ENCODE measurements at places on chromosomes 1 and 21. TPM values are rescaled to one million over a fixed set of nuclear protein-coding genes. Genes with fewer than 3 reads are reported as not detected.
A peak's percentile ranks its signal among the peaks of the same experiment; 100 is the strongest.

SLFNL1 gene
- polyA plus RNA-seq: 0.27 TPM

ZSWIM5 gene
- polyA plus RNA-seq: 7.6 TPM

GLUL gene
- 316 TPM for polyA plus RNA-seq

TLR5 gene
- polyA plus RNA-seq: 6.0 TPM

USP25 gene
- polyA plus RNA-seq: 54.9 TPM

LRRC39 gene
- polyA plus RNA-seq: 1.4 TPM

WNT3A gene
- polyA plus RNA-seq: 0.17 TPM

C8B gene
- polyA plus RNA-seq: 1.4 TPM

GOLPH3L gene
- polyA plus RNA-seq: 37.8 TPM

SGIP1 gene
- polyA plus RNA-seq: 20.6 TPM

RAB25 gene
- 63.6 TPM for polyA plus RNA-seq

DNA sequence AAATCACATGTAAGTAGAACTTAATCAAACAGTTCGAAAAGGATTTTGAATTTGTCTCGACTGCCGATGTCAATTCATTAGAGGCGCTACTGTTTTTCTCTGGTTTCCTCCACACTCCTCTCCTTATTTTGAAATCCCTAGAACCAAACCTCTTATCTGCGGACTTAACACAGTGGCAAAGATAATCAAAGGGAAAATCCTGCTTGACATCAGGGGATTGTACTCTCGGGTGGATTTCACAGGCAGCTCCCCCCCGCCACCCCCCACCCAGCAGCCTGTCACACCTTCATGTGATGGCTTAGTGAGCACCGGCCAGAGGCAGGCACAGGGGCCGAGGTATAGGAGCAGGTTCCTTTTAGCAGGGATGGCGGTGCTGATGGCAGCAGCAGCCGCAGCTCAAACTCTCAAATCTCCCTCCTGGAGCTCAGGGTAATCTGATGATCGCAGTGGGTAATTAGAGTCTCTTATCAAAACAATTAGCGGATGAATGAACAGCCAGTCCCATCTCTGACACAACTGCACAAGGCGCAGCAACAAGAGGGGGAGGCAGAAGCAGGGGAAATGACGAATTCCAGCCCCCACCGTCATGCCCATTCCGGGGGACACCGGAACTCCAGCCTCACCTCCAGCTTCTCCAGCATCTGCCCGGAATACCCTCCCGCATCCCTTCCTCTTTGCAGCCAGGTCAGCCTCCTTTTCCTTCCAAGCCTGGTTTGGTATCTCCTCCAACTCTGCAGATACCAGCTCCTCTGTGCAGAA lies 80.3 kb downstream of the SSBP3 start:
- DNase-seq: no peak

DNA sequence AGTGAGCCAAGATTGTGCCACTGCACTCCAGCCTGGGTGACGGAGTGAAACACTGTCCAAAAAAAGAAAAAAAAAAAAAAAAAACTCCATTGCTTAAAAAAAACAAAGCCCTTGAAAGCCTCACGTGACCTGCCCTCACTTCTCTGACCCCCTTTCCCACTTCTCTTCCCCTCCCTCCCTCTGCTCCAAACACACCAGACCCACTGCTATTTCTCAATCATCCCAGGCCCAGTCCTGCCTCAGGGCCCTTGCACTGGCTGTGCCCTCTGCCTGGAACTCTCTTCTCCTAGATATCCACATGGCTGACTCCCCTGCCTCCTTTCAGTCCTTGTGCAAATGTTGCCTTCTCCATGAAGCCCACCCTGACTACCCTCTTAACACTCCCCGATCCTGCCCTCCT lies 45.4 kb upstream of the TARDBP start:
- no peak for DNase-seq

DNA sequence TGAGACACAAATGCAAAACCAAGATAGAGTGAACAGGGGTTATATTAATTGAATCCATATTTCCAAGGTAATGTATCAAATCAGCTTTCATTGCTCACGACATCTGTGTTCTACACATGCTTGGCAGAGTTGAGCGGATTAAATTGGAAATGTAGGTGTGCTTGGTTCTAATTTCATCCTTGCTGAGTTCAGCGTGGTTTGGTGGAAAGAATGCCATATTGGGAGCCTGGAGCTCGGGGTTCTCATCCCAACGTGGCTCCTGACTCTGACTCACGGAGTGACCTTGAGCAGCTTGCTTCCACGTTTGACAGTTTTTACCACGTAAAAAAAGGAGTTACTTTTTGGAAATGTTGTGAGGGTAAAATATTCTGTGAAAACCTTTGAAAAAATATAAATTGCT lies 92.0 kb downstream of the MTR start:
- DNase-seq: no peak

DNA sequence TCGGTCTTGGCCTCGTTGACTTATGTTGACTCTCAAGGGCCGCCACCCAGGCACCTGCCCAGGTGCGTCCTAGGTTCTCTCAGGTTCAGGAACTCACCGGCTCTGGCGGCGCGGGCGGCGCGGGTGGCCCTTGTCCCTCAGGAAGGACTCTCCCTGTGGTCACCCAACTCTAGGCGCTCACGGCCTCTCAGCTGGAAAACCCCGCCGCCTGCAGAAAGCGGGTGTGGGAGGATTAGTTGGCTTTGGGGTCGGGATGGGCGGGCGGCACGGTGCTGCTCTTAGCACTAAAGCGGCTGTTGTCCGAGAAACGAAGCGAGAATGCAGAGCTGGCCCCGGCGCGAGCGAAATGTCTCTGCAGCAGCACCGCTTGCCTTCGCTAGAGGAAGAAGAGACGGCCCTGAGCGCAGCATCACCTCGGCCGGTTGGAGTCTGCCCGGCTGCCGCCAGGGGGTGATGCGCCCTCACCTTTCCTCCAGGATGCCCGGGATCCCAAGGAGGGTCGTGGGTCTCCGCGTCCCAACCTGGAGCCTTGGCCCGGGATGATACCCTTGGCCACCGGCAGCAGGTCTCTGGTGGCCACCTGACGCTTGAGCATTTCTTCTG lies 8.1 kb upstream of the TADA1 start:
- DNase-seq: no peak

- DNase-seq: peak; percentile 82
These were observed 65.2 kb upstream of the TARBP1 start for GRCh38 chr1:234544087-234544579.

GRCh38 chr1:31434979-31435378 lies 22.0 kb downstream of the SERINC2 start:
- DNase-seq: no peak

DNA sequence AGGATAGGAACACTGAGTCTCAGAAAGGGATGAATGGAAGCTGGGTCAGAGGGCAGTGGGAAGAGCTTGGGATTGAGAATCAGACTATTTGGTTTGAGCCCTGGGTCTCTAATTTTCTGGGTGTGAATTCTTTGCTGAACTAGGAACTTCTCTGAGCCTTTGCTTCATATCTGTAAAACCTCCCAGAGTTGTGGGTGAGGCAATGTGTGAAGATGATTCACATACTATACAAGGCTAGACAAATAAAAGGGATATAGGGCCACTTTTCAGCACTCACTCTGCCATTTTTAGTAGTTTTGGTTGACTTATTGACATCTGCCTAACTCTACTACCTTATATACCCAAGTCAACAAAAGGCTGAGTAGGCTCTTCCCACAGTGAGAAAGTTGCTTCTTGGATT lies 77.7 kb upstream of the JUN start:
- no peak for DNase-seq

DNA sequence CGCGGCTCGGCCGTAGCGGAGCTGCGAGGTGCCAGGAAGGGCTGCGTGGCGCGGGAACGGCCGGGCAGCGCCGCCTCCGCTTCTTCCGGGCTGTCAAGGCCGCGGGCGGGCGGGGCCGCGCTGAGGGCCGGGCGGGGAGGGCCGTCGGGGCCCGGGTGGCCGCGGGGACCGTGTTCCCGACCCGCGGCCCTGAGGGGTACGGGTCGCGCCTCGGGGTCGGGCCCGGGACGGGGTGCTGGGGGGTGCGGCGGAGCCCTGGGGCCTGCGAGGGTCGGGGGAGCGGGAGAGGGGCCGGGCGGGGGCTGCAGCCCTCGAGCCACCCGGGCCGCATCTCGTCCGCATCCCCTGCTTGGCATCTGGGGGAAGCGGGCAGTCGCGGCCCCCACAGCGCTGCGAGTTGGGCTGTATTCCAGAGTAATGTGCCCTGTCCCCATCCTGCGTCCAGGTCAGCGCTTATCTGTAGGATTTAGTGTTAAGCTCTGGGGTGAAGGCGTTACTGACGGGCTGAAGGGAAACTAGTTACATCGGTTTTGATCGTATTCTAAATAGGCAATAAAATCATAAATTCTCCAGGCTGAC lies 379 bp downstream of the RER1 start:
- DNase-seq: no peak

DNA sequence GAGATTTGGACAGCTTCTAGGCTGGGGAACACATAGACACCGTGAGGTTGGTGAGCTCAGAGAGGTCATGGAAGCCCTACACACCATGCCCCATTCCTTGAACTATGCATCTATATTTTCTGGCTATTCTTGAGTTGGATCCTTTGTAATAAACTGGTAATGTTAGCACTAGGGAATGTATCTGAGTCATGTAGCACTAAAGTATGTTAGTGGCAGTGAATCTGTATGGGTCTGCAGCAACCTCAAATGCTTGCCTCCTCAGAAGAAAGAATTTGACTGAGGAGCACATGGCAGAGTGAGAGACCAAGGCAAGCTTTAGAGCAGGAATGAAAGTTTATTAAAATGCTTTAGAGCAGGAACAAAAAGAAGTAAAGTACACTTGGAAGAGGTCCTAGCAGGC lies 43.7 kb upstream of the LRRC7 start:
- no peak for DNase-seq

- no peak for DNase-seq
These were observed 3.6 kb upstream of the SPSB1 start for GRCh38 chr1:9289090-9289534.

- no peak for DNase-seq
These were observed 18.0 kb upstream of the TMEM52 start for GRCh38 chr1:1937061-1937460.

DNA sequence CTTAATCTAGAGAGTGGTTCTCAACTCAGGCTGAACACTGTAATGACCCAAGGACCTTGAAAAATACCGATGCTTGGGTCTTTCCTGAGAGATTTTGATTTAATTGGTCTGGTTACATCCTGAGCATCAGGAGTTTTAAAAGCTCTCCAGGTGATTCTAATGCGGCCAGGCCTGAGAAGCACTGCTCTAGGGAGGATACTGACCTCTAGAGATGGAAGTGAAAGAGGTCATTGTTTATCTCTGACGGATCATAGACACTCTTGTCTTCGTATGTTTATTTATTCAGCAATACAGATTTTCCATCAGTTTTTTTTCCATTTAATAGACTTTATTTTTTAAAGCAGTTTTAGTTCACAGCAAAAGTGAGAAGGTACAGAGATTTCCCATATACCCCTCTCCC lies 54.5 kb upstream of the IGSF5 start:
- no peak for DNase-seq

DNA sequence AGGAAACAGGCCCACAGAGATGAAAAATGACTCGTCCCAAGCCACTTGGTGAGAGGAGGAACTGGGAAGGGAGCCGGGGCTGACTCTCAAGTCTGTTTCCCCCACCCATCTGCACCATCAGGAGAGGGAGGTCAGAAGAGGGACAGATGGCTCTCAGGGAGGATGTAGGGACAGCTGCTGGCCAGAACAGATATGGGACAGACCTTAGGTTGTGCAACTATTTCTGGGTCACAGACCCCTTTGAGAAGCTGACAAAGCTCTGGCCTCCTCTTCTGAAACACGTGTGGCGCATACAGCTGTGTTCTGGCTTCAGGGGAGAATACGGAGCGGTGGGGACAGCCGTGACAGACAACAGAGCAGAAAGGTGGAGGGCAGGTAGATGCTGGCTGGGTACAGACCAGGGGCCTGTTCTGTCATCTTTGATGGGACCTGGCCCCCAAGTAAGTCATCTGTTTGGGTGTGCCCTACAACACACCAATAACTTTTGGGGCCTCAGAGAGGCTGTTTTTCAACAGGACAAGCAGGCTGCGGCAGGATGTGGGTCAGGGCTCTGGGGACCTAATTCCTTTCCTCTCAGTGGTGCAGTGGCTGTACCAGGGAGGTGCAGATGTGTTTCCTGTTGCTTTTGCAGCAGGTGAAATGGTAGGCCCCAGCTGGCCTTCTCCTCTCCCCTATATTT lies 7.3 kb downstream of the SH3BGRL3 start:
- DNase-seq: no peak

Data from left renal cortex interstitium (tissue), 4 donors.